ENCODE measurements at places on chromosomes 11 and 22.

DNA sequence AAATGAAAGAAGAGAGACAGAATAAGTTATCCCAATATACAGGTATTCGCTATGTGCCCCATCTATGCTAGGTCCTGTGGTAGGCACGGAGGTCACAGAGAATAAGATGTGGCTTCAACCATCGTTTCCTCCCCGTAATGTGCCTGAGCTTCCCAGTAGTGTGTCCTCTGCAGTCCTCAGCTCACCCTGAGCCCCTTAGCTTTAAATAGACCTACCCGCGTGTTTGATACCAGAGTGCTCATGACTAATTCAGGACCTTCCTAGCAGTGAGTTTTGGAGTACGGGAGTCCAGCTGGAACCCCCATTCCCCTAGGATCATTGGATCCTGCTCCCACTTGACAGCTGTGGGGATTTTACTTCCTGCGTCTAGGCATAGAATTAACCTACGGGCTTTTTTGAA, 37.5 kb upstream of the SYN3 start:
- DNase-seq: no peak

DNA sequence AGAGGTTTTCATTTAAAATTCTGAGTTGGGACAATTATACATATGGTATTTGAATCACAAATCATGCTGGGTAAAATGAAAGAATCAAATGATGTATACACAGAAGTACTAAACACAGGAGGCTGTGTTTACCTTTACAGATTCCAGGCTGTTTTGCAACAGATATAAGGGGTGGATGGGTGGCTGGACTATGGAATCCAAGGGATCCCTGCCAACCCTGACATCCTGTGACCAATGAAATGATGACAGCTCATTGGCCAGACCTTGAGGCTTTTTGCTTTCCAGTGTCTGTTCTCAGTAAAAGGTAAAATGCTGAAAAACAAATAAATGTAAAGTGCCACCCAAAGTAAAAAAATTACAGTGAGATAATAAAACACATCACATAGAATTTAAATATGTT, 3.3 kb upstream of the DDI1 start:
- no peak for DNase-seq

- no peak for DNase-seq
These were observed 50.5 kb upstream of the WNT7B start for GRCh38 chr22:46027211-46028105.

GRCh38 chr11:10263929-10264328, 30.1 kb downstream of the SBF2 start:
- no peak for DNase-seq

DNA sequence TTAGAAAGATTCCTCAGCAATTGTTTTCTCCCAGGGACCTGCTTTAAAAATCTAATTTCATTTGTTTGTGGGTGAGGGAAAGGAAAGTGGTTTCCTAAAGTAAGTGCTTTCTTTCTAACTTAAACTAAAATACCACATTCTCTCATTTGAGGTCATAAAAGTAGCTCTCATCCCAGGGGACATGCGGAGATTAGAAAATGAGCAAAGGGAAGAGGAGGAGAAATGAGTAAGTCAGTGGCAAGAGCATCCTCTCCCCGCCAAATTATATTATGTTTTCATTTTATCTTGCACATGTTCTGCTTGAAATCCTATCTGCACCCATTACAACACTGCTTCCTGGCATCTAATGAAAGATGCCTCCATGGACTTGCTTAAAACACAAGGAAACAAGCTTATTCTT, 191.4 kb downstream of the ARHGAP42 start:
- DNase-seq: no peak
